ENCODE measurements at places on chromosomes 1 and 21.

GRCh38 chr1:155261493-155261851 is 688 bp downstream of the SCAMP3 start:
- DNase-seq: no peak

DNA sequence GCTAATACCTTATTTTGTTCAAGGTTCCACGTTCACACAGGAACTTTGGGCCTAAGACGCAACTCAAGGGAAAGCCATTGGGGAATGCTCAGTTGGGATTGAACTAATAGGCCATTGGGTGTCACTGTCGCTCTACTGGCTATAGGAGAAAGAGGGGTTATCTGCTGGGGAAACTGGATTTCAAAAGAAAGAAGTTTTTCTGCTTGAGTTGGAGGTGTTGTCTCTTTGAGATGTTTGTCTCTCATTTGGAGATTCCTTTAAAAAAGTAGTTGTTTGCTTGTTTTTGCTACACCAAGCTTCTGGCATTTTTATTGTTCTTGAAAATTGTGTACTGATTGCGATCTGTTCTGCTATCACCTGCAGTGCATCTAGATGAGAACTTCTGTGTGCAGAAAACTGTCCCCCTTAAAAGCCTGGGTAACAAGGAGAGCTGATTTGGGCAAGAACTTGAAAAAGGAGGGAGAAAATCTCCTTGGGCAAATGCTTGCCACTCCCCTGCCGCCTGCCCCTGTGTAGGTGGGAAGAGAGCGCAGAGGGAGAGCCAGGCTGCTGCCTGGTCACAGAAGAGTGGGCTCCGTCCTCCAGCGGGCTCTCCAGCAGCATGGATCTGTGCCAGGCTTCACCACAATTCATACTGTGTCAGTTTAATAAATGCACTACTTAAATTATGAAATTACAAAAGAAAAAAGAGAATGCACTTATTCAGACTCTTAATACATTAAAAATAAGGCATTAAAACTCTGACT is 39.9 kb downstream of the PEX14 start:
- DNase-seq: no peak

DNA sequence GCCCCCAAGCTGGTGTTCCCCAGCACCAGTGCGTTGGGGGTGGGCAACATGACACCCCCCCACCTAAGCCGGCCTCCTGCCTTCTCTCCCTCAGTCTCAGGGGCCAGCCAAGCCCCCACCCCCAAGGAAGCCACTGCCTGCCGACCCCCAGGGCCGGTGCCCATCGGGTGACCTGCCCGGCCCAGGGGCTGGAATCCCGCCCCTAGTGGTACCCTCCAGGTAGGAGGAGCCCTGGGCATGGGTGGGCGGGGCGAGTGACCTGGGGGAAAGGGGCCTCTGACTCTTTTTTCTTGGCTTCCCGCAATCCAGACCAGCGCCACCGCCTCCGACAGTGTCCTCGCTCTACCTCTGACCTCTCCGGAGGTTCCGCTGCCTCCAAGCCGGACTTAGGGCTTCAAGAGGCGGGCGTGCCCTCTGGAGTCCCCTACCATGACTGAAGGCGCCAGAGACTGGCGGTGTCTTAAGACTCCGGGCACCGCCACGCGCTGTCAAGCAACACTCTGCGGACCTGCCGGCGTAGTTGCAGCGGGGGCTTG is 1.3 kb upstream of the EFNA4 start:
- DNase-seq: no peak

- DNase-seq: no peak
These were observed 374.9 kb downstream of the DSCAM start for GRCh38 chr21:40472013-40472412.

DNA sequence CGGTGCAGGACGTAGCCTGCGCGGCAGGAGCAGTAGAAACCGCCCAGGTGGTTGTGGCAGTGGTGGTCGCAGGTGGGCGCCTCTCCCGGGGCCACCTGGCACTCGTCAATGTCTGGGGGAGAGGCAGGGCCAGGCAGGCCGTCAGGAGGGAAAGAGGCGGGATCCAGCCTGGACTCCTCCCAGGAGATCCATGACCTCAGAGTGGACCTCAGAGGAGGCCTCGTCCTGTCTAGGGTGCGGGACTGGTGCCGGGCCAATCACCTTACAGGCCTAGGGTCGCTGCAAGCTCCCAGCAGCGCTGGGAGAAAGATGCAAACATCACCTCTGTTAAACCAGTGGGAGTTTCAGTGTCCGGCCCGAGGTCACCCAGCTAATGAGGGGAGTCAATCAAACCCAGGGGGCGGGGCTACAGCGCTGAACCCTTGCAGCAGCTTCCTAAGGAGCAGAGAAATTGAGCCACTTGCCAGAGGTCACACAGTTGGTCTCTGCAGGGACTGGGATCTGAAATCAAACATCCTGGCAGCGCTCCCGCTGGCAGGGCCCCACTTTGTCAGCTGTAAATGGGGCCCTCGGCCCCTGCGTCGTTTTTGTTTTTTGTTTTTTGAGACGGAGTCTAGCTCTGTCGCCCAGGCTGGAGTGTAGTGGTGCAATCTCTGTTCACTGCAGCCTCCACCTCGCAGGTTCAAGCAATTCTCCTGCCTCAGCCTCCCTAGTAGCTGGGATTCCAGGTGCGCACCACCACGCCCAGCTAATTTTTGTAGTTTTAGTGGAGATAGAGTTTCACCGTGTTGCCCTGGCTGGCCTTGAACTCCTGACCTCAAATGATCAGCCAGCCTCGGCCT is 1.4 kb downstream of the MASP2 start:
- DNase-seq: no peak

- no peak for DNase-seq
These were observed 53.9 kb downstream of the CASQ2 start for GRCh38 chr1:115714572-115715141.

- DNase-seq: no peak
These were observed 83.6 kb downstream of the JAK1 start for GRCh38 chr1:64882574-64883255.

Measured in liver (tissue), 10 donors.